ENCODE measurements at places on chromosomes 7 and 10.
A peak's percentile ranks its signal among the peaks of the same experiment; 100 is the strongest.

DNA sequence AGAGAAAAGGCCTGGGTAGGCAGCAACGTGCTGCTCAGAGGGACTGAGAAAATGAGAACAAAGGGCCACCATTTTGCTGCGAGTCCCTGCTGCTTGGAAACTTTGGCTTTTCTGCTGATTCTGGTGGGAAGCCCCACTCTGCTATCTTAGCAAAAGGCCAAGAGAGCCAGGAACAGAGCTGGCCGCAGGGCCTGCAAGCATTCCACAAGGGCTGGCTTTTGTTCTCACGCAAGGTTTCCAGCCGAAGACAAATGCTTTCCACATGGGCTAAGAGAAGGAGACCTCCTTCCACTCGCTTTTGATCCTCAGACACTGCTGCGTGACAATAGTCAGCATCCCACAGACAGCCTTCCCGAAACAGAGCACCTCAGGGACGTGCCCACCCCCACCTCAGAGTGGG is 163.1 kb downstream of the ARHGAP12 start:
- H3K36me3 ChIP-seq = no peaks in the 10 kb centered on the region
- H3K27me3 ChIP-seq = no peaks in the 10 kb centered on the region
- no peak for DNase-seq
- no peak overlapping the region for H3K4me3 ChIP-seq
- no peak overlapping the region for H3K27ac ChIP-seq

- H3K27me3 ChIP-seq = peaks cover 18% of the 10 kb centered on the region
- no peak for DNase-seq
- no peaks in the 10 kb centered on the region for H3K4me1 ChIP-seq
- no peak overlapping the region for H3K27ac ChIP-seq
- no peaks in the 10 kb centered on the region for H3K36me3 ChIP-seq
Observed at GRCh38 chr10:130769146-130770017, 542.1 kb downstream of the TCERG1L start.

DNA sequence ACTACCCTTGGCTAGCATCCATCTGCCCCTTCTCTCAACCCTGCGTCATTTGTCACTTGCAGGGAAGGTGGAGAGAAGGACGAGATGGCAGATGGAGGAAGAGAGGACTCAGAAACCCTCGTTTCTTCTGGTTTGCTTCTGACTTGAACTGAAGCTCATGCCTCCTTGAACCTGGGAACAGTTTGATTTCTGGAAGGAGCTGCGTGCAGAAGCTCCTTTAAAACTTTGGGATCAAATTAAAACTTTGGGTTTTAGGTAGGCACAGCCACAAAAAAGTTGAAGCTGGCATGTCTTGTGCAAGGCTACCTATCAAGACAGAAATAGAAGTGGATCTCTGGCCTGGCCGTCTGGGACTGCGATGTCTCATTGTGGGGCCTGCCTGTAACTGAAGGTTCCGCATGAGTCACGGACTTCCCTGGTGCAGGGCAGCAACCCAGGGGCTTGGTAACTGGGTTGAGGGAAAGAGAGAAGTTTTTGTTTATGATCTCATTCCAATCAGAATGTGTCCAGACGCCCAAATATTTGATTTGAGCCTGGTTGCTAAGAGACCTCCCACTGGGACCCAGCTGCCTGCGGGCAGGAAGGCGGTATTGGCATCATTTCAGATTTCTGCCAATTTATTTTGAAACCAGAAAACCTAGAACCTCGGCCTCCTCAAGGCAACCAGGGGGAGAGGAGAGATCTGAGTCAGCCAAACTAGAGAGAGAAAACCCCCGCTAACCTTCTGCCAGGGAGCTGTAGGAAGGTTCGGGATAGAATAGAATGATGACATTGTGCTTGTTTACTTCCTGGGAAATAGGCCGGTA is 15.8 kb upstream of the CAMK1D start:
- no peaks in the 10 kb centered on the region for H3K36me3 ChIP-seq
- no peak for DNase-seq
- H3K4me3 ChIP-seq = no peak overlapping the region
- no peaks in the 10 kb centered on the region for H3K27me3 ChIP-seq

DNA sequence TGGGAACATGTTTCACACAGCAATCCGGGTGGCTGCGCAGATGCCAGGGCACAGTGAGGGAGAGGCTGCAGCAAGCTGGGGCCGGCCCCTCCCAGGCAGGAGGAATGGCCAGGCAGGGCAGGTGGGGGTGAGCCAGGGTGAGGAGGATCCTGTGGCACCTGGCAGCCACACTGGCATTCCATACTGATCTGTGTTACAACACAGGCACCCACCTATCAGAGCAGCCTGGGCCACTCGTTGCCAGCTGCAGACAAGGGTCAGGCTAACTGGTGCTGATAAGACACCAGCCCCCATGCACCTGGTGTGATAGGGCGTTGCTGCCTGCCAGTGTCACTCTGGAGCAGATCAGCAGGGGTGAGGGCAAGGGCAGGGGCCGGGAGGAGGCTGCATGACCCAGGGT is 16.6 kb upstream of the RET start:
- no peaks in the 10 kb centered on the region for H3K4me1 ChIP-seq
- no peak overlapping the region for H3K27ac ChIP-seq
- no peak for DNase-seq
- no peak overlapping the region for H3K4me3 ChIP-seq
- H3K27me3 ChIP-seq = no peaks in the 10 kb centered on the region
- H3K36me3 ChIP-seq = no peaks in the 10 kb centered on the region

GRCh38 chr7:44748948-44749731 is 493 bp downstream of the ZMIZ2 start:
- H3K27ac ChIP-seq = peak overlapping the region; percentile 42
- peaks cover 31% of the 10 kb centered on the region for H3K4me1 ChIP-seq
- peak overlapping the region; percentile 77 for H3K4me3 ChIP-seq
- H3K36me3 ChIP-seq = peaks cover 6% of the 10 kb centered on the region
- no peaks in the 10 kb centered on the region for H3K27me3 ChIP-seq
- DNase-seq = no peak

- no peak overlapping the region for H3K4me3 ChIP-seq
- H3K36me3 ChIP-seq = peaks cover 15% of the 10 kb centered on the region
- no peaks in the 10 kb centered on the region for H3K27me3 ChIP-seq
- DNase-seq = no peak
- no peak overlapping the region for H3K27ac ChIP-seq
- H3K4me1 ChIP-seq = peaks cover 12% of the 10 kb centered on the region
Observed at GRCh38 chr10:101000915-101001658, 1.5 kb downstream of the LZTS2 start.

DNA sequence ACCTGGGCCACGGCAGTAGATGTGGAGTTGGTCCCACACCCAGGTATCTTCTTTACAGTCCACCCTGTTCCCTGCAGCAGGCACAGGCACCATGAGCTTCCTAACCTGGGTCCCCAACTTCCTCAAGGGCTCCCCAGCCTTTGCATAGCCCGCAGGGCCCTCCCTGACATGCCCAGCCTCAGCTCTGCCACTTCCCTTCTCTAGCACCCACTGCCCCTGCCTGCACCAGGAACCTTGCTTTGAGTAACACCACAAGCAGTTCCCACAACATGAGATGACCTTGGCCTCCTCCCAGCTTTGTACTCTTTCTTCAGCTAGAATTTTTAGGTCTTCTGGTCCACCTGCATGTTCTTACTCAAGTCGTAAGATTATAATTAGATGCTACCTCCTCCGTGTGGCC is 92.2 kb upstream of the ZPBP start:
- no peak overlapping the region for H3K4me3 ChIP-seq

DNA sequence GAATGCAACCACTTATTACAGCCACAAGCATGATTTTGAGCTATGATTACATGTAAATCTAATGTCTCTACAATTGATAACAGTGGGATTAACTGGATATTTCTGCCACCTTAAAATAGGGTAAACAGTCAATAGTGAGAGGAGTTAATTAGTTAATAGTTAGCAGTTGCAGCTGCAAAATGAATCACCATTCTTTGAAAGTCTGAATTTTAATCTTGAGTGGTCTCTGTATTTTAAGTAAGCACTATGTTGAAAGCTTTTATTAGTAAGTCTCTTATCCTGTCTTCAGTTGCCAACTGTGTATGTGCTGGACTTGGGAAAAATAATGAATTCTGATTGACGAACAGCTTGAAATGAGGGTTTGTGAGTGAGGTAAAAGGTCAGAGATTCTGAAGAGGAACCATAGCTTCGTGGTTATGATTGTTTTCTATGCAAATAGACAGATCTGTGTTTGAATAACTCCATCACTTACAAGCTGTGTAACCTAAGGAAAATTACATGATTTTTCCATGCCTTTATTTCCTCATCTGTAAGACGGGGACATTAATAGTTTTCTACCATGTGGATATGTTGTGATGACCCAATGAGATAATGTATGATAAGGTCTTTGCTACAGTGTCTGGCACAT is 75.2 kb downstream of the RNLS start:
- no peaks in the 10 kb centered on the region for H3K4me1 ChIP-seq
- H3K27me3 ChIP-seq = no peaks in the 10 kb centered on the region
- no peaks in the 10 kb centered on the region for H3K36me3 ChIP-seq
- no peak for DNase-seq
- H3K27ac ChIP-seq = no peak overlapping the region
- H3K4me3 ChIP-seq = no peak overlapping the region

GRCh38 chr10:131676800-131677421 is 223.9 kb upstream of the PPP2R2D start:
- H3K27ac ChIP-seq = no peak overlapping the region

DNA sequence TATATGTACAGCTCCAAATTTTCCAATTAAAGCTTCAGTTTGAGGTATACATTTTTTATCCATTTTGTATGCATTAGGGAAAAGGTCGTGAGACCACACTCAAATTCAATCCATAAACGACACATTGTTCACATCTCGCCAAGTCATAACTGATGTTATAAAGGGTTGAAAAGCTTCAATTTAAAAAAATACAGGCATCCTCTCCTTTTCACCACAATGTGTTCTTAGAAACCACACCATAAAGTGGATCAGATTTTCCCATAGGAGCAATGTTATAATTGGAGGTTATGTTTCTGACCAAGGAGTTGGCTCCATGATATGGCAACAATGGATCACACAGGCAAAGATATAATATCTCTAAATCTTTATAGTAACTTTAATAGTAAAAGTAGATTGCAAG is 663.6 kb downstream of the PARD3 start:
- no peak overlapping the region for H3K4me3 ChIP-seq
- no peak for DNase-seq
- H3K36me3 ChIP-seq = no peaks in the 10 kb centered on the region
- no peaks in the 10 kb centered on the region for H3K27me3 ChIP-seq
- H3K27ac ChIP-seq = no peak overlapping the region

- H3K27me3 ChIP-seq = peaks cover 6% of the 10 kb centered on the region
- H3K4me1 ChIP-seq = peaks cover 12% of the 10 kb centered on the region
- no peaks in the 10 kb centered on the region for H3K36me3 ChIP-seq
- no peak overlapping the region for H3K4me3 ChIP-seq
Observed at GRCh38 chr10:91636892-91637291, 4.0 kb upstream of the PPP1R3C start.

DNA sequence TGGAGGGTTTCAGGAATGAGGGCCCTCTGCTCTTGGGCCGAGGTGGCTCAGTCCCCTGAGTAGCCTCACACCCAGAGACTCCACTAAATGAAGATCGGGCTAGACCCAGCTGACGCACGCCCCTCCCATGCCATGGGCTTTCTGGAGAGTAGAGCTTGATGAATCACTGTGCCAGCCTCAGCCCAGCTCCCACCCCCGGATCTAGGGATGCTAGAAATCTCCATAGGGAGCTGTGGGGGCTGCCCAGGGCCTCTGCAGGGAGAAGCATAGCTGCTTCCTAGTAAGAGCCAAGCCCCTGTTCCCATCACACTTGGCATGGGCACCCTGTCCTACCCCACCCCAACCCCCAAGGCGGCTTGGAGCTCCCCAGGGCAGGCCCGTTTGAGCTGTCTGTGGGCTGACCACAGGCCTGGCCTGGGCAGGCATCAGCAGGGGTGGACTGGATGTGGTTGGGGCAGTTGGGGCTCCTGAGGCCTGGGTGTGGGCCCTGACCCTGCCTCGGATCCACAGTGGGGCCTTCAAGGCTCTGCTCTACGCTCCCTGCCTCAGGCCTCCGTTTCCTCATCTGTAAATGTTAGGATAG is 121.2 kb downstream of the ZMIZ1 start:
- no peaks in the 10 kb centered on the region for H3K27me3 ChIP-seq
- peaks cover 3% of the 10 kb centered on the region for H3K36me3 ChIP-seq
- DNase-seq = no peak
- no peak overlapping the region for H3K4me3 ChIP-seq

DNA sequence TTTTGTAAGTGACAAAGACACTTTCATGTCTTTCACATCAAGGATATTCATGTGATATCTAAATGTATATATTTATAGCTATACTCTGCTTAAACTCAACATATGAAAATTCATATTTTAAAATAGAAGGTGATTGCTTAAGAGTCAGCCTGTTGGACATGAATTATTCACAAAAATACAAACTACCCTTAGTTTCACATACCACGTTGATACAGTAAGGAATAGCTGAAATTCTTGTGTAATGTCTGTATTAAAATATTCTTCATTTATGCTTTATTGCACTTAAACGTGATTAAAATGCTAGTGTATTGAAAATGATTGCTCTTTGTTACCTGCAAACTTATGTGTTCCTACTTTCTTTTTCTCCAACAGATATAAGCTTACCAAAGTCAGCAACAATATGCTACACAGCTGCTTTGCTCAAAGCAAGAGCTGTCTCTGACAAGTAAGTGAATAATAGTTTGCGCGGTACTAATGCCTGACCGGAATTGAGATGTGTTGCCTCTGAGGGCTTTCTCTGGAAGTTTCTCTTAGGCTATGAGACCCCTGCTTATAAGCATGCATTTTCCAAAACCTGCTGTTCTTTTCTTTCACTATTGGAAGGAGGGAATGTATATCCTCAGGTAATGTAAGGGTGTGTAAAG is 133.8 kb downstream of the WNT2 start:
- H3K4me3 ChIP-seq = no peak overlapping the region
- H3K27me3 ChIP-seq = no peaks in the 10 kb centered on the region
- no peak overlapping the region for H3K27ac ChIP-seq
- H3K4me1 ChIP-seq = no peaks in the 10 kb centered on the region
- DNase-seq = no peak
- no peaks in the 10 kb centered on the region for H3K36me3 ChIP-seq

Measured in T-cell (primary cell).